ENCODE measurements at places on chromosomes 11 and 22.
A peak's percentile ranks its signal among the peaks of the same experiment; 100 is the strongest.

DNA sequence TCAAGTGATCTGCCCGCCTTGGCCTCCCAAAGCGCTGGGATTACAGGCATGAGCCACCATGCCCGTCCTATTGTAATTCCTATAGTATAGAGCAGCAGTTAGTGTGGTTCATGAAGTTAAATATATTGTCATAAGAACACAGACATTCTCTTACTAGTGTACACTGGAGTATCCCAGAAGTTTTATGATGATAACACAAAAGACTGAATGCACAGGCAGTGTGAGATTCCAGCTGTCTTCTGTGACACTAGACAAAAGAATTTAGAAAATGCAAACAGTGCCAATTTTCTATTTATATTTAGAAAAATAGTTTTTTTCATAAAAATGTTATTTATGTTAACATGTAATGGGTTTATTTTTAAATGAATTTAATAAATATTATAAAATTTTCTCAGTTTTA, 39.4 kb upstream of the RBX1 start:
- no peak for DNase-seq

- no peak for DNase-seq
These were observed 56.8 kb downstream of the GUCY1A2 start for GRCh38 chr11:106961518-106961917.

DNA sequence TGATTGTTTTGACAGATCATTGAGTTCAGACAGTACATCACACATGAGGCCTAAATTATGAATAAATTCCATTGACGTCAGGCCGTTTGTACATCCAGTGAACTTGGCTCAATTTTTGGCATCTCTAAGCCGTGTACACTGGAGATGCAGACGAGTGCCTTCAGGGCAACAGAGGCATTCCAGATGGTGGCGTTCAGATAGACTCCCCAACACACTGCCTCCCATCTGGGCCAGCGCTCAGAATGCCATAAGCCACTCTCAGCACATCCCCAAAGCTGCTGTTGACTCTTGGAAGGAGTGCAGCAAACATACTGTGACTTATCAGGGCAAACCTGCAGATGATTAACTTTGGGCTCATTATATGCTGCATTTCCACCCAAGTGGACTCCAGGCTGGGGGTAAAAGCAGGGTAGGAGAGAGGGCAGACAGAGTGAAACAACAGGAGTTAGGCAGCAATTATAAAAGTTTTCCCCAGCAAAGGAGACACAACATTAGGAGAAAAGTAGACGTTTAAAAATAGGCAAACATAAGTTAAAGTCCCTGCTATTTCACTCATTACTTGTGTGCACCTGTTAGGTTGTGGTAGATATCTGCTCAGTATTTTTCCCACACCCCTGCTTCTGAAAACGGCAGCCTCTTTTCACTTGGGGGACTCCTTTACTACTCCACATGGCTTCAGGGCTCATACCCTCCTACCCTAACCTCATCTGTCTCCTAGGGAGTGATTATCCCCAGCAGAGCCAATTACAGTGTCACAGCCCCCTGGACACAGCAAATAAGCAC, 60.2 kb upstream of the PDE3B start:
- no peak for DNase-seq

- DNase-seq: no peak
These were observed 16.8 kb downstream of the SERPING1 start for GRCh38 chr11:57614234-57614772.

DNA sequence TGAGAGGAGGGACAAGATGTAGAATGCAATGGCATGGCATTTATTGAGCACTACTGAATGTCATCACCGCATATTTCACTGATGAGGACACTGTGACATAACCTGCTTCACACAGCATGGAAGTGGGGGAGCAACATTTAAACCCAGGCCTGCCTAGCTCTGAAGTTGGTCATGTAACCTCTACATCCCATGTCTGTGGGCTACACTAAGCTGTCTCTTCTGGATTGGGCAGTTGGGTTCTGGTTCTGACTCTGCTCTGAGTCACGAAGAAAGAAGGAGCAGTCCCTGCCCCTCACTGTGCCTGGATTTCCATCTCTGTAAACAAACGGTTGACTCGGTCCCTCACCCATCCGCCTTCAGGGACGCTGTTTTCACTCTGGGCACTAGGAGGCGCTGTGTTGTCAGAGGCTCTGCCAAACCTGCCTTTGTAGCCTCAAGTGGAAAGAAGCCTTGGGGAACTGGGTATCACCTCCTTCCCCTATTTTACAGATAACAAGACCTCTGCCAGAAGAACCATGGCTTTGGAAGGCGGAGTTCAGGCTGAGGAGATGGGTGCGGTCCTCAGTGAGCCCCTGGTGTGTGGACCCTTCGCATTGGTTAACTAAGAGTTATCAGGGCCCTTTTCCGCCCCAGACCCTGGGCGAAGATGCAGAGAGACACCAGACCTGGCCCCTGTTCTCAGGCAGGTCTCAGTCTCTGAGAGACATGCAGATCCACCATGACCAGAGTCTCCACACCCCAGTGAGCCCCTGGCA, 12.7 kb upstream of the ARHGEF17 start:
- DNase-seq: no peak

DNA sequence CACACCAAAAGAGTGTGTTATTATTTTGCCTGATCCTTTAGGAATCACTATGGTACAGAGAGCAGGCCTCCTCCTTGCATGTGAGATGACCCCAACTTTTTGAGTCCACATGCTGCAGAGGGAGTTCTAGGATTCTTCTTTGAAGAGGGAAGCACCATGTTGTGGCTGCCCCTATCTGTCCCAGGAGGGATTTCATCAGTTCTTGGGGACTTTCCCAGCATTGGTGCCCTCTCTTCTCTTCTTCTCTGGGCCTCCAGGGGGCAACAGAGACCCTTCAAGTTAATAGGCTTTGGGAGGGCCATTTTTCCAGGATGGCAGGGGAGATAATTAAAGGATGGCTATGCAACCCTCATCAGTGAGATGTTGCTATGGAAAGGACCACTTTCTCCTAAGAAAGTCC, 3.6 kb downstream of the MMP1 start:
- no peak for DNase-seq

DNA sequence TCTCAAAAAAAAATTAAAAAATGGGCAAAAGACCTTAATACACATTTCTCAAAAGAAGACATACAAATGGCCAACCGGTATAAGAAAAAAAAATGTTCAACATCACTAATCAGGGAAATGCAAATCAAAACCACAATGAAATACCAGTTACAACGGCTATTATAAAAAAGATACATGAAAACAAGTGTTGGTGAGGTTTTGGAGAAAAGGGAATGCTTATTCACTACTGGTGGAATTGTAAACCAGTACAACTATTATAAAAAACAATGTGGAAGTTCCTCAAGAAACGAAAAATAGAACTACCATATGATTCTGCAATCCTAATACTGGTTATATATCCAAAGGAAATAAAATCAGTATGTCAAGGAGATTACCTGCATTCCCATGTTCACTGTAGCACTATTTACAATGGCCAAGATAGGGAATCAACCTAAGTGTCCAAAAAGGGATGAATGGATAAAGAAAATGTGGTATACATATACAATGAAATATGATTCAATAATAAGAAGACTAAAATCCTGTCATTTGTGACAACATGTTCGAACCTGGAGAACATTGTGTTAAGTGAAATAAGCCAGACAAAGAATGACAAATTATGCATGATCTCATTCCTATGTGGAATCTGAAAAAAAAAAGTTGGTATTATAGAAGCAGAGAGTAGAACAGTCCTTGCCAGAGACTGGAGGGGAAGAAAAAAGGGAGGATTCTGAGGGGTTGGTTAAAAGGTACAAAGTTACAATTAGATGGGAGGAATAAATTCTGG, 256.9 kb upstream of the PITPNB start:
- DNase-seq: no peak

- no peak for DNase-seq
These were observed 160.5 kb upstream of the GRK3 start for GRCh38 chr22:25403811-25404471.

- no peak for DNase-seq
These were observed 143.6 kb upstream of the TRPC6 start for GRCh38 chr11:101727451-101727850.

DNA sequence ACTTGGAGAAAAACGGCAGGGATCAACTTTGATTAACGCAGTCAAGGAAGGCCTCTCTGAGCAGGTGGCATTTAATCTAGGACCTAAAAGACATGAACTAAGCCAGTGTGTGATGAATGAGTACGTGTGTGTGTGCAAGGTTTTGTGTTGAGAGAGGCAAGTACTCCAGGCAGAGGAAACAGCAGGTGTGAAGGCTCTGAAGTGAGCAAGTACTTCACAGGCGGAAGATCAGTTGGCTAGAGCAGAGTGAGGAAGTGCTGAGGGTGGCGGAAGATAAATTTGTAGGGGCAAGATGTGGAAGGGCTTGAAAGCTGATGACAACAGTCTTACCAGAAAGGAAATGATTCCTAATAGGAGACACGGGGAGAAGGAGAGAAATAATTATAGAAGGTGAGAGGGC, 6.8 kb downstream of the APIP start:
- no peak for DNase-seq

DNA sequence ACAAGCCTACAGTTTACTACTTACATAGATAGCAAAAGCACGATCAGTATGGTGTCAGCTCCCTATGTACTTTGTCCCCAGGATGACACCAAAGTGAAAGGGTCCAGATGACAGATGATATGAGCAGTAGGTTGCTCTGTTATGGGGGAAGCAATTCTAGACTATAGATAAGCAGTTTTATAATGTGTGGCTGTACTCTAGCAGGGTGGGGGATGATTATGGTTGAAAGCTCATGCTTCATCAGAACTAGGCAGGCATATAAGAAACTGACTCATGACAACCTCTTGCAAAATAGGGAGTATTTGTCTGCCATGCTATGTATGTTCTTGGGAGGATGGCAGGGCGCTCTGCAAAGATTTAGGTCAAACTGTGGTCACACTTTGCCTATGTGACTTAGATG, 158.2 kb upstream of the ZBED5 start:
- DNase-seq: no peak

DNA sequence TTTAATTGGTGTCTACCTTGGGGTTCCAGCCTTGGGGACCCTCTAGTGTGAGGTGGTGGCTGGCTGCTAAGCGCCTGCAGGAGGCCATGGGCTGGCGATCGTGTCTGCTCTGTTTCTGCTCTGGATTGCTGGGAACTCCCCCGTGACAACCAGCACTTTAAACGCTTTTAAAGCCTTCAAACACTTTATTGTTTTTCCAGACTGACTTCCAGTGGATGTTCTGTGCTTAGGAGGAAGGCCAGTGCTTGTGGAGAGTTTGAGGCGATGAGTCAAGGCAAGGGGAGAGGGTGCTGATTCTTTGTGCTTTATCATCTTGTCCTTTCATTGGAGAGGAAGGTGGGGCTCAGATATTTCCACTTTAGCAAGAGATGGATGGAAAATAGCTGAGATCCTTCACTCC, 81.6 kb downstream of the FLI1 start:
- DNase-seq: no peak

- DNase-seq: no peak
These were observed 27.8 kb downstream of the PIK3C2A start for GRCh38 chr11:17179970-17180369.

- no peak for DNase-seq
These were observed 20.6 kb downstream of the MUC5AC start for GRCh38 chr11:1178201-1178885.

- DNase-seq: no peak
These were observed 44.2 kb upstream of the POU2AF1 start for GRCh38 chr11:111423250-111423615.

- DNase-seq: no peak
These were observed 60.5 kb downstream of the ENTHD1 start for GRCh38 chr22:39833093-39833492.

- DNase-seq: no peak
These were observed 316.0 kb downstream of the ETS1 start for GRCh38 chr11:128271401-128271800.

- DNase-seq: no peak
These were observed 33.6 kb upstream of the OR4B1 start for GRCh38 chr11:48182860-48183526.

DNA sequence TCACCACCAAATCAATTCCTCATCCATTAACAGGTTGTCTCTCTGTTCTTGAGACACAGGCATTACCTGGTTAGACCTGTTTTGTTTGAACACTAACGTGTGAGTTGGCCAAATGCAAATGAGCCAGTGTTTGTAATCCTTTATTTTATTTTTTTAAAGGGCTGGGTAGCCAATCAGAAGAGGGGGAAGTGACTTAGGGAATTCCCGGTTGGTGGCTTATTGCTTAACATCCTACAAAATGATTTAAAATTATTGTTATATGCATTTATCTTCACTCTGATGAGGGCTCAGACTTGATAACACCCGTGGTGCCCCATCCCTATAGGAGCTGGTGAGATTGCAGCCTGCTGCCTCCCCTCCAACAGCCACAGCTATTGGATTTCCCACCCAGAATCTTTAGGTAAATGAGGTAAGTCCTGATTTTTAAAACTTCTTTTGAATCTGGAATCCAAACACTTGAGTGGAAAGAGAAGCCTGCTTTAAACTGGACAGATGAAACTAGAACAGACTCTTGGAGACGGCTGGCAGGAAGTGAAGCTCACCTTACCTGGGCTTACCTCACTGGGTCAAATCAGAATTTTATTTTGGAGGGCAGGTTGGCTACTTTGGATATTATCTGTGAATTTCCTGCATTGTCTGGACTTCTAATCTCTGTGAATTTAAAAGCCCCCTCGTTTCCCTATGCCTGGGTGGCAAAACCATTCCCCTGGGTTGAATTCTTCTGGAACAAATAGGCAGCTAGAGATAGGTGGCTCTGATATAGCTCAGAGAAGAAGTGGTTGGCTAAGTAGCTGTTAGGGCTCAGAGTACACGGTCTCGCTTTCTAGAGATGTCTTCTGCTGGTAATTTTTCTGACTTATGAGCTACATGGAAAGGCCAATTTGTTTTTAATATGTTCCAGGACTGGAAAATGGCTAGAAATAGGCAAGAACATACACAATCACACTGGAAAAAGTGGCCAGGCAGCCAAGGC, at the start of gene EHF:
Gene EHF (plus strand): TSS at position 274 of the 973 bp plus-strand sequence. CDS start 21,538 bp downstream, outside the sequence.
- peak; percentile 22 for DNase-seq

GRCh38 chr22:50032941-50033601, 20.5 kb upstream of the IL17REL start:
- DNase-seq: no peak

- no peak for DNase-seq
These were observed 15.9 kb downstream of the PTPN5 start for GRCh38 chr11:18775492-18776292.

- DNase-seq: no peak
These were observed 407.6 kb upstream of the CADM1 start for GRCh38 chr11:115911613-115912346.

- DNase-seq: no peak
These were observed 4.9 kb downstream of the RAB3IL1 start for GRCh38 chr11:61912530-61912898.

- DNase-seq: no peak
These were observed 107.5 kb downstream of the TENM4 start for GRCh38 chr11:79333355-79333754.

GRCh38 chr22:37522482-37522881, 3.3 kb upstream of the CARD10 start:
- no peak for DNase-seq

All from putamen (tissue), 1 donor.